Fibroblast of gingiva (primary cell): ENCODE measurements at places on chromosomes 2 and 18.

GRCh38 chr2:10146366-10147005 is 23.9 kb downstream of the RRM2 start:
- no peak for DNase-seq

DNA sequence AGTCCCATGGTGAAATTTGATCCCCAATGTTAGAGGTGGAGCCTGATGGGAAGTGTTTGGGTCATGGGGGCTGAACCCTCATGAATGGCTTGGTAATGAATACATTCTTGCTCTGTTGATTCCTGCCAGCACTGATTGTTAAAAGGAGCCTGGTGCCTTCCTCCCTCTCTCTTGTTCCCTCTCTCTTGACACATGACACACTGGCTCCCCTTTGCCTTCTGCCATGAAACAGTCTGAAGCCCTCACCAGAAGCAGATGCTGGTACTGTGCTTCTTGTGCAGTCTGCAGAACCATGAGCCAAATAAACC is 30.6 kb upstream of the EPC2 start:
- DNase-seq = peak; percentile 30

DNA sequence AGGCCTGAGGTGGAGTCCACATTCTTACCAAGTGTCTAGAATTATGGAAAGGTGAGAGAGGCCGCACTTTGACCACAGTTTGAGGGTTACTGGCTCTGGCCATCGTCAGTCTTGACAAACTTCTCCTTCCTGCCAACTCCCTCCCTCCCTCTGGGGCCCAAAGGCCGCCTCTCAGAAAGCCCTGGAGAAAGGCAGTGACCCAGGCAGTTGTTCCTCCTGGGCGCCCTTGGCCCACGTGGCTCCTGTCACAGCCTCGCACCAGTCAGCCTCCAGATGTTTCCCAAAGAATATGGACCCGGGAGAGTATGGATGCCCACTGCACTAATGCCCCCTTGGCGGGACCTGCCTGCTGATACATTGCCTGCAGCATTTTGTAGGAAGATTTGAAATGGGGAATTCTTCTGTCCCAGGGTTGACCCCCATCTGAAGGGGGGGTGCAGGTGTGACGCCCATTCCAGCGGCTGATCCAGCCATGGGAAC is 61.7 kb downstream of the ASB1 start:
- no peak for DNase-seq

DNA sequence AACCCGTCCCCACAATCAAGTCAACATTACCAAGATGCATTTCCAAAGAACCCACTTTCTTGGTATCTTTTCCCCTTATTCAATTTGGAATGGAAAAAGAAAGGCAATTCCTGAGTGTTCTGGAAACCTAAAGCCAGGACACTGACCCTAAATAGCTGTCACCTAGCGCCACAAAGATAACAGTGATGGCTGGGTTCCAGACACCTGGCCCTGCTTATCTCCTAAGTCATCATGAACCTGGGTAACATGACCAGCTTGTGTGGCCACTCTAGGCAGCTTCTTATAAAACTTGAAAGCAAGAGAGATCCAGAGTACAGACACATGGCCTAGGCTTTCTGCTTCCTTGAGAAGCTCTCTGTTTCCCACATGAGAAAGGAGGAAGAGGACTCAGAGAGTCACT is 95.4 kb downstream of the BOD1L2 start:
- DNase-seq = no peak

GRCh38 chr2:241036397-241036963 is 38.1 kb downstream of the SNED1 start:
- no peak for DNase-seq

GRCh38 chr2:223549215-223549614 is 52.9 kb downstream of the SCG2 start:
- DNase-seq = peak; percentile 86

GRCh38 chr2:46943881-46944798 is 28.5 kb upstream of the MCFD2 start:
- no peak for DNase-seq

DNA sequence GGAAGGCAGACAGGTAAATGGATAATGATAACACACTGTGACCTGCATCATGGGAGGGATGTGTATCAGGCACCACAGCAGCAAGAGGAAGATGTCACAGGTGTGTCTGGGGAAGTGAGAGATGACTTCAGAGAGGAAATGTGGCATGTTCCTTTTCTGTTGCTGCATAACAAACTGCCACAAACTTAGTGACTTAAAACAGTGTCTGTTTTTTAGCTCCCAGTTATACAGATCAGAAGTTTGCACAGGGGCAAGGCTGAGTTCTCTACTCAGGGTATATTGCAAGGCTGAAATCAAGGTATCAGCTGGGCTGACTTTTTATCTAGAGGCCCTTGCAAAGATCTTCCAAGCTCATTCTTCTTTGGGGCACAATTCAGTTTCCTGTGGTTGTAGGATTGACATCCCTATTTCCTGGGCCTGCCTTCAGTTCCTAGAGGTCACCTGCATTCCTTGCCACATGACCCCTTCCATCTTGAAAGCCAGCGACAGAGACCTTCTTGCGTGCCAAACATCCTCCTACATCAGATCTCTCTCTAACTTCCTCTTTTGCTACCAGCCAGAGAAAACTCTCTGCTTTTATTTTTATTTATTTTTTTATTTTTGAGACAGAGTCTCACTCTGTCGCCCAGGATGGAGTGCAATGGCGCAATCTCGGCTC is 2.1 kb upstream of the MAP3K2 start:
- DNase-seq = no peak

- no peak for DNase-seq
Measured at GRCh38 chr2:28544922-28545589, 49.2 kb downstream of the PLB1 start.

- DNase-seq = no peak
Measured at GRCh38 chr18:68555879-68556301, 159.0 kb downstream of the TMX3 start.

DNA sequence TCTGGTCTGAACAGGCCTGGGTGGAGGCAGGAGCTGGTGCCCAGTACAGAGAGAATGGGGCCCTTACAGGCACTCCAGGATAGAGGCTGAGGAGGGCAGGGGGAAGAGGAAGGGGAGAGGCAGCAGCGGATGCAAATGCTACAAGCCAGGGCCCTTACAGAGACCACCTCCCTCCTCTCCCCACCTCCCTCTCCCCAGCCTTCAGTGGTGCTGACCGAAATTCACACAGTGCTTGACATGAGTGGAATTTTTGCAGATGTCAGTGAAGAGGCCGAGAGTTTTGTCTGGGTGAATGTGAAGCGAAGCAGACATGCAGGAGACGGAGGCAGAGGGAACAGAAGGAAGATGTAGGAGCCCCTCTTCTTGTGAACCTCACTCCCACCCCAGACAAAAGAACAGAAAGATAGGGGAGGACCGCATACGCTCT is 31.9 kb downstream of the CIB4 start:
- DNase-seq = no peak

GRCh38 chr2:27082773-27083409 is 3.7 kb upstream of the KHK start:
- no peak for DNase-seq

GRCh38 chr18:23276451-23276850 is 141.2 kb downstream of the CABLES1 start:
- peak; percentile 25 for DNase-seq

DNA sequence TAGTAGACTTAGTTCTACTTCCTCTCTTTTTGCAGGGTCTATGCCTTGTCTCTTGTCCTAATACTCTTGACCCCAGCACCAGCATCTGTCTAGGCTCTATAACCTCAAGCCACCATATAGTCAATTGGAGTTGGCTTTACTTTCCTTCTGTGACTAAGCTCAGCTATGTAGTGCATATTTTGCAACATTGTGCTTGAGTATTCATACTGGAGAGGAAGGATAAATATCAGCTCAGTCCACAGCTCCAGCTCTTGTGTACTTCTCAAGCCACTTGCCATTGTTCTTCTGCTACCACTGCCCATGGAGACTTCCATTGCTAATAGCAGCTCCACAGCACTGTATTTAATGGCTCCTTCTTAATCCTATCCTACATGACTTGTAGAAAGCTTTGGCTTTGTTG is 35.5 kb upstream of the CD28 start:
- DNase-seq = peak; percentile 29

DNA sequence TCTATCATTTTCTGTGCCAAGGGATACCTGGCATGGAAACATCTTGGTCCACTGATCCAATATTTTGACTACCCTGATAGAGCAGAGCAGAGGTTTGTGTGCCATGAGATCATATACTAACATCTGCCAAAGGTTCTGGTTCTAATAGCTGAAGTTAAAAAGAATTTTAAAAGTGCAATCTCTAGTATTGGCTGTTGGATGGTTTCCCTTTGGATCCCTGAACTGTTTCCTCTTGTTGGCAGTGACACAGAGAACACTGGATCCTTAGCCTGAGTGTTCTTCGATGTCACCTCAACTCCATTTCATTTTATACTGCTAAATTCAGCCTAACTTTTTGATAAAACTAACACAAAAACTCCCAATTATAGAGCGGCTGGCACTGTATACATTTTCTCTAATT is 169.3 kb upstream of the FBXO11 start:
- DNase-seq = no peak

DNA sequence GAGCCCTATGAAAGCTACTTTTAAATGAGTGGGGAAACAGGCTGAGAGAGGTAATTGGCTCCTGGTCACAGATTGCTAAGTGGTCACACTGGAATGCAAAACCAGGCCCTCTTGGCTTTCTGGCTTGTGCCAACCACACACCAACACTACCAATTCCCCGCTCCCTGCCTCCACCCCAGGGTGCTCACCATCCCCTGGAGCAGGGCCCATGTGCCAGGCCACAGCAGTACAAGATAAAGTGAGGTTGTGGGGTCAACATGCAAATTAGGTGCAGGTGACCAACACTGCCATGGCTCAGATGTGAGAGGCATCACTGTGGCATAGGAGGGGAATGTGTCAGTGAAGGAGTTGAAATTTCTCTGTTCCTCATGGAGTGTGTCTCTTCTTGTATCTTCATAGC is 312.5 kb downstream of the MYCN start:
- DNase-seq = no peak

- DNase-seq = no peak
Measured at GRCh38 chr2:188675391-188676009, 298.7 kb upstream of the COL3A1 start.

DNA sequence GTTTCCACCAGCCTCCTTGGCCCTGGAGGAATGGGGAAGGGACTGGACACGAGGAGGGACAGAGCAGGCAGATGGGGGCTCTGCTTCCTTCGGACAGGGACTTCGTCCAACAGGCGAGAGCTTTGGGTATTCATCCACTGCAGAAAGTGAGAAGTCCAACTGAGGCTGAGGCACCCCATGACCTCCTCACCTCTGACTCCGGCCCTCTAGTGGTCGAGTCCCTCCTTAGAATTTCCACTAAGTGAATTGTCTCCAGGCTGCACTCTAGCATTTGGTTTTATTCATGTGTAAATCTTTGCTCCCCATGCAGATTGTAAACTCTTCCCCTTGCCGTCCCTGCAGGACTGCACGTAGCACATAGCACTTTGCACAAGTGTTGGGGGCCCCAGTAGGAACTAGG is 75.6 kb downstream of the TMEM247 start:
- no peak for DNase-seq

DNA sequence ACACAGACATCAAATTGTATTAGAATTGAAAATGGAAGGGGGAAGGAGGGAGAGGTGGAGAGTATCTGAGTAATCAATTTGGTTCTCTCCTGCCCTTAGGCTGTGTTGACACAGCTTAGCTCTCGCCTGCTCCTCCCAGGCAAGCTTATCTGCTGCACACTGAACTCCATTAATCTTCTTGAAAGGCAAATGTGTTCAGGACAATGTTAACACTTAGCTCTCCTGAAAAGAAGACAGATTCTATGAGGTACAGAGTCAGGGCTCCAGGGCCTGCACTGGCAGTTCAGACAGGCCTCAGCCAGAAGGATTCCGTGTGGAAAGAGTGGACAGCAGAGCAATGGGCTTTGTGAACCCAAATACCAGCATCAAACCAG is 430.0 kb upstream of the TNP1 start:
- no peak for DNase-seq

DNA sequence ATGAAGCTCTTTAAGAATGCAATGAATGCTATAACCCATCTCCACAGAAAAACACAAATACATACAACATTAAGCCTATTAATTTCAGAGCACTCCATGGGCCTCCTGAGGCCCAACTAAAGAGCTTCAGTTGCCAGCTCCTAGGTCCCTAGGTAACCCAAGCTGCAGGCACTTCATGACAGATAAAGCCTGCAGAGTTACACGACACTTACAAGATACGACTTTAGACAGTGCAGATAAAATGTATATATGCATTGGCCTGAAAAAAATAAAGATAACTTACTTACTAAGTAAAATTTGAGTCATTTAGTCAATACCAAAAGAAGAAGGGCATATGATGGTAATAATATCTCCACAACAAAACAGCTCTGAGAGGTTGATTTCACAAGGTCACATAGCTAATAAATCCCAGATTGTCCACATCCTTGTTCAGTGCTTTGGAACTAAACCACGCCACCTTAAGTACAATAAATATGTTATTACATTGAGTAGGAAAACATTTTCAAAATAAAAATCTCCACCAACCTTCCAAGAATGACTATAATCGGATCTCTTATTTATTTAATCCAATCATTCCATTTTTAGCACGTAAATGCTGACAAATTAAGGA is 3.4 kb downstream of the MAP4K3 start:
- DNase-seq = peak; percentile 92

- DNase-seq = no peak
Measured at GRCh38 chr2:187525163-187525900, 28.9 kb downstream of the TFPI start.

DNA sequence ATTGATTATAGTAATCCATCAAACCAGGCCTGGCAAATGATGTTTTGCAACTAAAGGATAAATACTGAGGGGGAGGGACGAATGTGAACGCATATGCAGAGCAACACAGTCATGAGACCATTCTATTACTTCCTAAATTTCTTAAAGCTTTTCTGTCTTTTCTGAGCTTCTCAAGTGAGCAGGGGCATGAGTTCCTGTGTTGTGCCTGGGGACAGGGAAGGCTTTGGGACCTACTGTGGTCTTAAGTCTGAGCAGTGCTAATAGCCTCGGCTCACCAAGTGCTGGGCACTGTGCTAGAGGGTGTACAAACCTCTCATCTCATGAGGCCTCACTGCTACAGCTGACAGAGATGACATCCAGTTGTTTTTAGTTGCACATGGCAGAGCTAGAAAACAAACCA is 182.4 kb downstream of the NEDD4L start:
- DNase-seq = no peak

DNA sequence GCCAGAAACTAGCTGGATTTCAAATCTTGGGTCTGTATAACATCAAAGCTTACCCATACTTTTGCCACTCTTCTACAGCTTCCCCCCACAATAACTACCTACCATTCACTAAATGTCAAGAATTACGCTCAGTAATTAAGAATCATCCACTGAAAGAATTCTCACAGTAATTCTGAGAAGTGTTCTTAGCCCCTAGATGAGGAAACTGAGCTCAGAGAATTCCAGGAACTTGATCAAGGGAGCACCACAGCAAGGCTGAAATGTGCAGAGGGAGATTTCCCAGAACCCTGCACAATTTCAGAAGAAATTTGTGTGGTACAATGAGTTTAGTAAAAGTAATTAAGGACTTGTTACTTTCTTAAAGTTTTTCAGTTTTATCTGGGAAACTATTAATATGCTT is 194.5 kb upstream of the STK17B start:
- DNase-seq = no peak

DNA sequence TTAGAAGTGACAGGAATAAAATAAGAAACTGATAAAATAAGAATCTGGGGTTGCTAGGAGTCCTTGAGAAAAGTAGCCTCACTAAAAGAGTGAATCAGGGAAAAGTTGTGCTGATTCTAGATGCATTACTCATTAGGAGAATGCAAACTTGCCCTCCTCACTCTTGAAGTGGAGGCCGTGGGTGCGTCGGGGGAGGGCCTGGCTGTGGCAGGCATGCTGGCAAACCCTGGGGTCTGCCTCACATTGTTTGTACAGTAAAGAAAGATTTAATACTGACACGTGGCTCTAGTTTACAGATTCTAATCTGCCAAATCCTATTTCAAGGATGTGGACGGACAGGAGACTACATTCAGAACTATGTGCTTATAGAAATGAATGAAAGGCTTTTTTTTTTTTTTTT is 41.9 kb downstream of the TANC1 start:
- DNase-seq = peak; percentile 20
